Stimulated activated CD8-positive, alpha-beta memory T cell treated with anti-CD3 and anti-CD28 coated beads, Interleukin-4, amount 100 ng/mL, for 1 hour (primary cell): ENCODE measurements at places on chromosomes 5 and 9.

DNA sequence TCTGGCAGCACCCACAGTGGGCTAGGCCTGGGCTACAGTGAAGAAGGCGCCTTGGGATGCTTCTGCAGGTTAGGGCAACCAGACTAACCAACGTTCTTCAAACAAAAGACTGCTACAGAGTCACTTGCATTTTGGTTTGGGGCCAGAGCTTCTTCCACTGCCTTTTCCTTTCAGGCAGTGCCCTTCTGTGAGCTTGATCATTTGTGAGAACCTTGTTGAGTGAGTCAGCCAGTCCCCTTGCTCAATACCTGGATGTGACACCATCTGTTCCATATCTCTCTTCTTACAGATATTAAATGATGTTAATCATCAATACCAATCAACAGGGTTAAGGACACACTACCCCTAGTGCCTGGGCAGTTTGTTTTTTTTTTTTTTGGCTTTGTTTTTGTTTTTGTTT is 46.5 kb upstream of the VDAC1 start:
- no peak for DNase-seq

DNA sequence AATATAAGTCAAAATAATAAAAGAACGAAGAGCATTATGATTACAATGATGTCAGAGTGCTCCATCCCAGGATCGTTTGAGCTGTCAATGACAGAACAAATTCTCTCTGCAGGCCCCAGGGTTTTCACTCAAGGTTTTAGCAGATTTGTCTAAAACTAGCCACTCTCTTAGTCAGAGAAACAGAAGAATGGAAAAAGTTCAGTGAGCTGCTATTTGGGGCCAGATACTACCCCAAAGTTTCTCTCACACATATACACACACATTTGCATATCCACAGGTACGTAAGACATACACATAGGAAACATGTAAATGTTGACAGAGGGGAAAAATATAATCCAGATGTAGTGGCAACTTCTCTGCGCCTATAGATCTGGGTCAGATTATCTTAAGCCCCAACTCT is 76.3 kb upstream of the SEMA6A start:
- DNase-seq, result no peak

GRCh38 chr5:103411711-103412110 is 150.9 kb downstream of the NUDT12 start:
- no peak for DNase-seq

DNA sequence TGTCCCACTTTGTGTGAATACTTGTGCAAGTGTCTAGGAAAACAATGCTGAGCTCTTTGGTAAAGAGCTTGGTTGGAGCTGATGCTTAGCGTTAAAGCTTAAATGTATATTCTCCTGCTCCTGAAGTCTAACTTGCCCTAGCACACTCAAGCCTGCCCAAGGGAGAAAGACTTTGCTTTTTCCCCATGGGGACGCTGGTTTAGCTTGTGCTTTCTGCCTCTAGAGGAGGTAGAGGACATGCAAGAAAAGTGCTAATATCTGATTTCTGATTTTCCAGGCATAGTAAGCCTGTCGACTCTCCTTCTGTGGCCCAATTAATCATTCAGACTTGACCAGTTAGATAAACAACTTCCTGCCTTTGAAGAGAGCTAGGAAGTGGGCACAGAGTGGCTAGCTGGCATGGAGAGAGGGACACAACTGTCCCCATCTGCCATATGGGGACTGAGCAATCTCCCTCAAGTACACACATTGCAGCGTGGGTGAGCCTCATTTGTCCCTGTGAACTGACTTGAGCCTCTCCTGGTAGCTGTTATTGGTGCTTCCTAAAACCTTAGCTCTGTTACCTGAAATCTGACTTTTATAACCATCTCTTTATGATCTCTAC is 348.4 kb downstream of the BRINP1 start:
- no peak for DNase-seq

DNA sequence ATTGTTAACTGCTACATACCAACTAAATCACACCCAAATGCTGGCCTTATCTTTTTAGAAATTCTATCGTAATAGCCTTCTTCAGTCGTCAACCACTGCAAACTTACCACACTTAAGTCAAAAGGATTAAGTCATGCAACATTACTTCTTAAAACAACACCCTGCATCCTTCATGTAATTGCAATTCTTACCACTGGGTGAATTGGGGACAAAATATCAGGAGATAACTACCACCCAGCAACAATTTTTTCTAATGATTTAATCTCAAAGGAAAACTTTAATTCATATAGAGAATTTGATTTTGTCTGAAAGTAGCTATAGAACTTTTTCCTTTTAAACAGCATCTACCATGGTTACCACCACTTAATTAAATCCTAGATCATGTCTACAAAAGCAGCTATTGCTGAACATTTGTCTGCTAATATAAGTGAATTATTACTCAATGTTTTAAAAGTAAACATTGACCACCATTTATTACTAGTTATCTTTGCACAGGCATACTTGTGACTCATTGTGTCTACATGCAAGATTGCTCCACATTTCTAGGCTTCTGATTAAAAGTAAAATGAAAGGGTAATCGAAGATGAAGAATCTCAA is 10.5 kb downstream of the MLLT3 start:
- no peak for DNase-seq

DNA sequence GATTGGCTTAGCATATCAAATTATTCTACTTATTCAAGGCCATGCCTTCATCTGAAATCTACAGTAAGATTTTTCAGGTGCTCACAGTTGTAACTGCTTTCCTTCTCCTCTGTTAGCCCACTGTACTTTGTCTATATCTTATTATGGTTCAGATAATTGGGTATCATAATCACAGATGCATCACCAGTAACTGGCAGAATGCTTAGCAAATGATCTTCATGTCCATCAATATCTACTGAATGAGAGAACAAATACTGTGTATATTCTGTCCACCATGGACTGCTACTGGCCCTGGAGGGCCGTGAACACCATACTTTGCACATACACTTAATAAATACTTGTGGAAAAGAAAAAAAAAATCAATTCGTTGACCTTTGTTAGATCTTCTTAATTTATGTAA is 96.2 kb downstream of the MEF2C start:
- DNase-seq, result no peak

DNA sequence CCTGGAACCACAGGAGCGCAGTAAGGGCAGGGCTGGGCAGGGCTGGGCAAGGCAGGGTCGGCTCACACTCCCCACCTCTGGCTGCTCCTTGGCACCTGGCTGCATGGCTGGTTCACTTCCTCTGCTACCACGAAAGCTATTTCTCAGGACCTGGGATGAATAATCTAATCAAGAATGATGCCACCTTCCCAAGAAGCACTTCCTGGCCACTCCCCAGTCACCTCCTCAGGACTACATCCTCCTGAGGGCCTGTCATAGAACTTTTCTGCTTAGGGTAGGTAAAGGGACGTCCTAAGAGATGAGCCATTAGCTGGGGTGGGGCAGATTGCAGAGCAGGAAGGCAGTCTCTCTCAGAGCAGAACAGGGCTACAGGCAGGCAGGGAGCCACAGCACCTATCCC is 288.2 kb upstream of the MAP3K1 start:
- DNase-seq, result no peak

DNA sequence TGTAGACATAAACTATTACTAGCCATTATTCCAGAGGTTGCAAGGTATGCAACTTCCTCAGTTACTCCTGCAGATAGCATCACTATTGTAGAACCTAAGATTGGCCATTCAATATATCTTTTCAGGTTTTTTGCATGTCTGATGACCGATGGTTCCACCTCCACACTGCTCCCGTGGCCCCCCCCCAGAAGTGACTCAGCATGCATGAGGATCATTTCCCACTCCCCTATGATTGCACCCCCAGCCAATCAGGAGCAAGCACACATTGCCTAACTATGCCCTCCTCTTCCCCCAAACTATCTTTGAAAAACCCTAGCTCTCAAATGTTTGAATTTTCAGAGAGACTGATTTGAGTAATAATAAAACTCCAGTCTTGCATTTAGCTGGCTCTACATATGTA is 601.4 kb upstream of the TLE4 start:
- DNase-seq, result no peak

GRCh38 chr5:127652952-127653611 is 4.2 kb downstream of the CTXN3 start:
- no peak for DNase-seq
